Ovary (tissue), 10 donors: ENCODE measurements at places on chromosomes 2 and 18. TPM values are rescaled to one million over a fixed set of nuclear protein-coding genes. Genes with fewer than 3 reads are reported as not detected.

- no peak overlapping the region for H3K4me3 ChIP-seq
- no peak for DNase-seq
- H3K27ac ChIP-seq: no peak overlapping the region
- H3K4me1 ChIP-seq: no peaks in the 10 kb centered on the region
- no peaks in the 10 kb centered on the region for H3K27me3 ChIP-seq
- H3K36me3 ChIP-seq: no peaks in the 10 kb centered on the region
These were observed 32.6 kb upstream of the CABLES1 start for GRCh38 chr18:23102493-23103261.

DNA sequence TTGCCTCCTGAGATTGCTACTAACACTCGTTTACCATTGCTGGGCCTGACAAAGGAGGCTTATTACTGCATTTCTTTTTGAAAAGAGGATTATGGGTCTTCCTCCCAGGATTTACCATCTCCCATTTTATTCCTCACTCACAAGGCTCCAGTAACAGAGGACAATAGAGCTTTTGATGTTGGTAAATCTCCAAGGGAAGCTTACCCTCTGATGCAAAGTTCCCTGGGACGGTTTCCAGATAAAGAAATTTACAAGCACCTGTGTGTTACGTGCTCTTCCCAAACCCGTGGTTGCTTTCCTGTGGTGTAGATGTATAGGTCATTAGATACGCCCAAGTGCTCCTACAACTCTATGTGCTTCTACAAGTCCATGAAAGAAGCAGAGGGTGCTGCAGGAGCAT, 17.1 kb downstream of the VSNL1 start:
- DNase-seq: no peak
- no peaks in the 10 kb centered on the region for H3K27me3 ChIP-seq
- no peaks in the 10 kb centered on the region for H3K36me3 ChIP-seq
- H3K4me3 ChIP-seq: no peak overlapping the region
- no peak overlapping the region for H3K27ac ChIP-seq
- H3K4me1 ChIP-seq: no peaks in the 10 kb centered on the region

GRCh38 chr2:134574611-134575330, 144.0 kb downstream of the TMEM163 start:
- no peak for DNase-seq
- no peaks in the 10 kb centered on the region for H3K4me1 ChIP-seq
- no peak overlapping the region for H3K4me3 ChIP-seq
- no peaks in the 10 kb centered on the region for H3K36me3 ChIP-seq
- H3K27ac ChIP-seq: no peak overlapping the region

G6PC2 gene
- 0.57 TPM for total RNA-seq

RIT2 gene
- not detected for total RNA-seq

CNDP1 gene
- 0.35 TPM for total RNA-seq

DNA sequence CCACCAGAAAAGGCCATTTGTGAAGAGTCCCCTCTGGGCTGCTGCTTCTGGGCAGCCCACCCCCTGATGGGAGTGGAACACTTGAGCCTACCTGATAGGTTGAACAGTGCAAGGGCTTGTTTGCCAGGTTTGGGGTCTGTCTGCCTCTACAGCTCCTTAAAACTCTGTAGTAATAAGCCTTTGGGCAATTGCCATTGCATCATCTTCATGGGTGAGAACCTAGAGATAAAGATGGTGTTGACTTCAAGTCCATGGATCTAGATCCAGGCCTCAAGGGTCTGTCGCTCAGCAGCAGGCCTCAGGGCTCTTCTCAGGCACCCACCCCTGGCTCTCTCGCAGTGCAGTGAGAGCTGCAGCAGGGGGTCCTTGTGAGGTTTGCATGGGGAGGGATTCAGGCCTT, 47.1 kb upstream of the MCFD2 start:
- no peak overlapping the region for H3K4me3 ChIP-seq
- no peak for DNase-seq
- H3K36me3 ChIP-seq: no peaks in the 10 kb centered on the region
- H3K27ac ChIP-seq: no peak overlapping the region
